ENCODE measurements at places on chromosomes 13 and 19. TPM values are rescaled to one million over a fixed set of nuclear protein-coding genes. Genes with fewer than 3 reads are reported as not detected.

The HTR2A gene
- 0.87 TPM for total RNA-seq

The PALM3 gene
- 12.2 TPM for total RNA-seq

The OR4F17 gene
- total RNA-seq = not detected

The ZNF264 gene
- total RNA-seq = 41.0 TPM

The BRME1 gene
- total RNA-seq = 2.0 TPM

The GRIK5 gene
- total RNA-seq = 10.1 TPM

DNA sequence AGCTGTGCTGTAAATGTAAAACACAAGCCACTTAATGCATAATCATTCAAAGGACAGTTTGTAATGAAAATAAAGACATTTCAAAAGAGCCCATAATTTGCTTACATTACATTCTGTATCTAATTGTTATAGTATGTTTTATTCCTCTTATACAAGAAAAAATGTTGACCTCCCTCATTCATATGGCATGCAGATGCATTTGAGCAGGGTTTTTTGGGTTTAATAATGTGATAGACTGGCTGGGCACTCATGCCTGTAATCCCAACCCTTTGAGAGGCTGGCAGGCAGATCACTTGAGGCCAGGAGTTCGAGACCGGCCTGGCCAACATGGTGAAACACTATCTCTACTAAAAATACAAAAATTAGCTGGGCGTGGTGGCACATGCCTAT lies 11.6 kb upstream of the ARL11 start:
- no peak for DNase-seq

DNA sequence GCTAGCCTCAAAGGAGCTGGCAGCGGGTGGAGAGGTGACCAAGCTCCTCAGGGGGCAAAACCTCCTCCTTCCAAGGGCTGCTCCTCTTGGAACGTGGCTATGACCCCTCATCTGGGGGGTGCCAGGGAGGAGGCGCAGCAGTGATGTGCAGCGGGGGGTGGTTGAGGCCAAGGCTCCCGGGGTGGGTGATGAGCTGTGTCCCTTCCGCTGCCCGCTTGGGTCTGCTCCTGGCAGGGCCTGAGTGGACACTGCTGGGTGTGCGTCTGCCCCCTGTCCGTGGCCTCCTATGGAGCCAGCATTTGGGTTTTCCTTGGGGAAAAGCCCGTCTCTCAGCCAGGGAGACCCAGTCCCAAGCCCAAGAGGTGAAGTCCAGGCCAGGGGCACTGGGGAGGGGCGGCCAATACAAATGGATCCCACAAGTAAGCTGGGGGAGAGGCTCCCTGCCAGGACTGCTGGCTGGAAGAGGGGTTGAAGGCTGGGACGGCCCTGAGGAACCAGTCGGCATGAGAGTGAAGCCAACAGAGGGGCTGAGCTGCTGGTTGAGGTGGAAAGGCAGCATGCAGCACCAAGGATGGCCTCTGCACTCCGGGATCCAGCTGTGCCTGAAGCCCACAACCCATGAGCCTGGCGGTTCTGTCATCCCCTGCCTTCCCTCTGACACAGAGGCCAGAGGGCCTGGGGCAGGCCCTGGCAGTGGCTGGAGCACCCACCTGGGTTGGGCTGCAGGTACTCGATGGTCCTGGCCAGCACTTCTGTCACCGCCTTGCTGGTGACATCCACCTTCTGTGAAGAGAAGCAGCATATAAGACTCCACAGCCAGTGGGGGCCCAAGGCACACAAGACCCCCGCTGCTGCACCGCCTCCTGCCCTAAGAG lies 22.7 kb downstream of the MPND start:
- DNase-seq = peak; percentile 8

DNA sequence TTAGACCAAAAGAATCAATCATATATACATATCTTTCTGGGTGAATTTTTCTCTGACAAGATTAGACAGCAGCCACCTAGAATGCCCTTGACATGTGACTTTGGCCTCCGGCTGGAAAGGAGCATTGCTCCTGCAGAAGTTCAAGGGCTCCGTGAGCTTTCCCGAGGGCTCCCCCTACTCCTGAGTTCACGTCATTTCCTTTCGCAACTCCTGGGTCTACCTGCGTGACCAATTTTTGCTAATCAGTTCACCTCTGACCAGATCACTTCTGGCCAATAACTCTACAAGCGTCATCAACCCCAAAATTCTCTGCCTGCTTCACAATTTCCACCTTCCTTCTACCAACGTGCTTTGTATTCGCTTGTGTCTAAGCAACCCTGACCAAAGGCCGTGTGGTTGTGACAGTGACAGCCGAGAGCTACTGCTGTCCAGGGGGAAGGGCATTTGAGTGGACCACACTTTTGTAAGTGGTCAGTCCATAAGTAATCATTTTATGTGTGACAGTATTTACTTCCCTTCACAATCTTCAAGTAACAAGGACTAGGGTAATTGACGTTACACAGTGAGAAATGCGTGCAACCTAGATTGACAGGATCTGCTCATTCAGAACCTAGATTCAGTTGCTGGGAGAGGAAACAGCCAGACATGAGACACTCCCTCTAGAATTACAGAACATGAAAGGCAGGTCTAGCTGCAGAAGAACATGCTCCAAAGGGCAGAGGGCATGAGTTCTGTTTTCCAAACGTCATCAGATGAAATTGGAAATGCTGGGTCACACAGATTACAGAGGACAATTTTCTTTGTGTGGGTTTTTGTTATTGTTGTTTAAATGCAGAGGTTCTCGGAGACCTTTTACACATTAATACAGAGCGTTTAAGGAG lies 145.9 kb upstream of the SPACA7 start:
- DNase-seq = no peak

DNA sequence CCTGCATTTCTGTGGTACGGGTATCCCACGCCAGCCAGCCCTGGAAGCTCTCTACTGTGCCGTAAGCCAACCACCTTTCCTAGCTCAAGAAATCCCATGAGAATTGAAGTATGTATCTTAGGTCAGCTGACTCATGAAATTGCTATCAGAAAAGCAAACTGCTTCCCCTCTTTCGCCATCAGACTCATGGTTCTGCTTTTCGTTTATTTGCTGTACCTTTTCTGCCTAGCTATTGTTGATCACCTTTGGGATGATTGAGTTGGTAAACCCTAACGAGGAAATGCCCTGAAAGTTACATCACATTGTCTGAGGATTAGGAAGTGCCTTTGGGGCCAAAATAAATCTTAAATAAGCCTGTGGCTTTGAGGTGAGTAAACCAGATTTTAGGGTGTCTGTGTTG lies at the start of gene ADGRE3:
TSS of gene ADGRE3 (minus strand) at position 81 of the 400 bp plus-strand sequence. CDS start at position 7, 74 bp downstream.
- no peak for DNase-seq

DNA sequence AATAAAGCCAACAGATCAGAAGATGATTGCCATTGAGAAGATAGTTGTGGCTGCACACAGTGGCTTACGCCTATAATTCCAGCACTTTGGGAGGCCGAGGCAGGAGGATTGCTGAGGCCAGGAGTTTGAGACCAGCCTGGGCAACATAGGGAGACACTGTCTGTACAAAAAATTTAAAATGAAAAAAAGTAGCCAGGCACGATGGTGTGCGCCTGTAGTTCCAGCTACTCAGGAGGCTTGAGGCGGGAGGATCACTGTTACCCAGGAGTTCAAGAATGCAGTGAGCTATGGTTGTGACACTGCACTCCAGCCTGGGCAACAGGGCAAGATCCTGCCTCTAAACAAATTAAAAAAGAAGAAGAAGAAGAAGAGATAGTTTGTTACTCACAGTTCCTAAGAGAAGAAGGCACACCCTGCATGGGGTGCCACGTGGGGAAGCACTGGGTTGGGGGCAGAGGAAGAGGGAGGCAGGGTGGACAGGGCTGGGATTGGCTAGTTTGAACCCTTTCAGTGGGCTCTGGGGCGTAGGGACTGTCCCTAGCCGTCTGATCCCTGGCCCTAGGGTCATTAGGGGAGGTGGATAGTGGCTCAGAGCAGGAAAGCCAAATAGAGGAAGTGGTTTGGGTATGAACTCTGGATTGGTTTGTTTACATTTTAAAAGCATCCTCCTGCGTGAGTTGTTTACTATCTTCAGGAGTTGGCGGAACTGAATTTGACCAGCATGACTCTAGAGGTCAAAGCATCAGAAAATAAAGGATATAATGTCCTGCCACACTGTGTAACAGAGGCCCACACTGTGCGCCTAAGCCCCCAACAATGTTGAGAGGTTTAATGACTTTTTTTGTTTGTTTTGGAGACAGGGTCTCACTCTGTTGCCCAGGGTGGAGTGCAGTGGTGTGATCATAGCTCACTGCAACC lies 60.5 kb upstream of the MEDAG start:
- DNase-seq = no peak

GRCh38 chr19:48714759-48715675 lies 4.5 kb downstream of the MAMSTR start:
- DNase-seq = peak; percentile 51

- DNase-seq = no peak
Measured at GRCh38 chr13:36074659-36075058, 56.5 kb downstream of the DCLK1 start.

DNA sequence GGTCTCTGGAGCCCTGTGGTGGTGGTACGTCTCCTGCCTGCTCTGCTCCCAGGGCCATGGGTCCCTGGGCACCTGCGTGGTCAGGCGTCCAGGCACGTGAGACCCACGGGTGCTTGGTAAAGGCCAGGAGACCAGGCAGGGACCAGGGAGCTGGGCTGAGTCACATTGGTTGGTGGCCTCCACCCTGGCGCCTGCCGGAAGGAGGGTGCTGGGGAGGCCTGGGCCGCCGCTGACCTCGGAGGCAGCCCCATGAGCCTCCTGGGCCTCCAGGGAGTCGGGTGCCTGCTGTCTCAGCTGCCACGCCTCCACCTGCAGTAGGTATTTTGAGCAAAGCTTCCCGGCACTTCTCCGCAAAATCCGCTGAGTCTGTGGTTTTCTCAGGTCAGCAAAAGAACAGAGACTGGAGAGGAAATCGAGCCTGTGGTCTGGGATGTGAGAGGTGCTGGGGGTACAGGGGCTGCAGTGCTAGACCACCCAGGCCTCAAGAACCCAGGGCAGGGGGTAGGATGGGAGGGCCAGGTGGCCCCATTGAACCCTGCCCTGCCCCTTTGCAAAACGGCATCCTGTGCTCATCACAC lies 3.6 kb upstream of the PLK5 start:
- no peak for DNase-seq

DNA sequence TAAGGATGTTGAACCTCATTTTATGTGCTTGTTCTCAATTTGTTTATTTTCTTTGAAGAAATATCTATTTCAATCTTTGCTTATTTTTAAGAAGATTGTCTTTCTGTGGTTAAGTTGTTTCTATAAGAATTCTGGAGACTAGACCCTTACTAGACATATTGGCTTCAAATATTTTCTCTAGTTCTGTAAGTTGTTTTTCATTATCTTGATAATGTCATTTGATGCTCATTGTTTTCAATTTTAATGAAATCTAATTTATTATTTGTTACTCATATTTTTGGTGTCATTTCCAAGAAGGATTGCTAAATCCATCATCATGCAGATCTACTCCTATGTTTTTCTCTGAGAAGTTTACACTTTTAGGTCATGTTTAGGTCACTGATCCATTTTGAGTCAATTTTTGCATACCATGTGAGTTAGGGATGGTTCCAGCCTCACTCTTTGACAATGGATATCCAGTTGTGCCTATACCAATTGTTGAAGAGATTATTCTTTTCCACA lies 874.8 kb upstream of the SLITRK6 start:
- DNase-seq = no peak

GRCh38 chr13:104984296-104984818 lies 1551.1 kb downstream of the EFNB2 start:
- peak; percentile 39 for DNase-seq
